WTC11 (cell line): ENCODE measurements at places on chromosomes 4 and X. TPM values are rescaled to one million over a fixed set of nuclear protein-coding genes. Genes with fewer than 3 reads are reported as not detected.

MID1IP1 gene
- 118 to 132 TPM (median 131 TPM) in 3 replicates for total RNA-seq

CTAG2 gene
- total RNA-seq, result not detected in 3 replicates

BEX1 gene
- 45.2 to 49.3 TPM (median 46.8 TPM) in 3 replicates for total RNA-seq

USP17L12 gene
- total RNA-seq, result not detected in 3 replicates

VCX3A gene
- 0.25 to 0.76 TPM (median 0.55 TPM) in 3 replicates for total RNA-seq

SOWAHD gene
- total RNA-seq, result 3.6 to 5.0 TPM (median 4.3 TPM) in 3 replicates

TRAM1L1 gene
- 2.0 to 2.5 TPM (median 2.3 TPM) in 3 replicates for total RNA-seq

GPR82 gene
- total RNA-seq, result not detected in 3 replicates

HAUS3 gene
- total RNA-seq, result 11.9 to 14.7 TPM (median 12.4 TPM) in 3 replicates

SYTL5 gene
- 0.25 to 0.39 TPM (median 0.26 TPM) in 3 replicates for total RNA-seq

RBMX2 gene
- 20.7 to 23.4 TPM (median 21.2 TPM) in 3 replicates for total RNA-seq

LCORL gene
- 19.9 to 22.3 TPM (median 21.8 TPM) in 3 replicates for total RNA-seq

HGFAC gene
- total RNA-seq, result 0.20 to 0.76 TPM (median 0.48 TPM) in 3 replicates

DNA sequence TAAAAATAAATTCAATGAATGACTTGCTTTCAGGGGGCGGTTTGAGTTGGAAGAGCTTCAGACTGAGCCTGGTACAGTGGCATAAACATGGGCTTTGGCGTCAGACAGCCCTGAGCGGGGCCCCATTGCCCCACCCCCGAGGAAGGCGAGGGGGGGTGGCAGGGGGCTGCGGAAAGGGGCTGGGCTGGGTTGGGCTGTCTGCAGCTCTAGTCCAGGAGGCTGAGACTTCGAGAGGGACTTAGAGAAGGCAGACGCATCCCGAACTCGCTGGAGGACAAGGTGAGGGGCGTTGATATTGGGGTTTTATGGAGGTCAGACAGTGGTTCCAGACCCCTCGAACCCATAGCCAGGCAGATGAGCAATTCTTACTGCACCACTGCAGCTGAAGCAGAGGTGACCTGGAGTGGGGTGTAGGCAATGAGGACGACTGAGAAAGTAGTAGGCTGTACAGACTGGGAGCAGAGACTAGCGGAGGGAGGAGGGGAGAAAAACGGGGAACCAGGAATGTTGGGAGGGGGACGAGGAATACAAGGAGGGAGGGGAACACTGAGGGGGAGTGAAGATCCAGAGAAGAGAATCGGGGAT, at the start of gene MAGED2:
Gene MAGED2 (plus strand): TSS at position 222 of the 585 bp plus-strand sequence. CDS start 1,587 bp downstream, outside the sequence.
- H3K36me3 ChIP-seq, result peaks cover 19% of the 10 kb centered on the region
- peaks cover 6% of the 10 kb centered on the region for H3K27me3 ChIP-seq
- peaks cover 28% of the 10 kb centered on the region for H3K4me1 ChIP-seq
- peak; percentile 27 for DNase-seq

DNA sequence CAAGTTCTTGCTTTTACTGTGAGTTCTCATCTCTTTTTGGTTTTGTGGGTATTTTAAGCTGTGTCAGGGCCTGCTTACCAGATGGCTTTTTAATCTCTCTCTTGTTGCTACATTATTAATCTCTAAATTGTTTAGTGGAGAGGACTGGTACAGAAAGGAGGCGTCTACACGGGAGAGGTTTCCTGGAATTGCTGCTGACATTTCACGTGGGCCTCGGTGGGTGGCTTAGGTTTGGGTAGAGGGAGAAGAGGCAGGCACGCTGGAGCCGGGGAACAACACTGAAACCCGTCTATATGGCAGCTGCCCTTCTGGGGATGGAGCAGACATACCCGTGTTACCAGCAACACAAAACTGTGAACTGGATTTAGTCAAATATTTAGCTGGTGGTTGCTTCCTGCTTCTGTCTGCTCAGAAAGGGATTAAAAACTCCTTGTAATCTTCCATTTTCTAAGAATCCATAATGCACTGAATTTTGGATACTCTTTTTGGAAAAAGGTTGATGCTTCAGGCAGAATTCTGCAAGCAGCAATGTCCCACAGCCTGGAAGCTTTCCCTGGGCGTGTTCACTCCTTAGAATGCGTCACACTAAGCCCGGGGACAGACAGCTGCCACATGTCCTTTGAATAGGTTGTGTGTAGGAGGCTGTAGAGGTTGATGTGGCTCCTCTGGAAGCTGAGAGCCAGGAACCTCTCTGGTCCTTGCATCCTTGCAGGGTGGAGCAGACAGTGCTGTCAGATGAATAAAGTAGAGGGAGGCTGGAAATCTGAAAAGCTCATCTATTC, 199.8 kb upstream of the GATB start:
- H3K36me3 ChIP-seq, result no peaks in the 10 kb centered on the region
- H3K27ac ChIP-seq, result no peak overlapping the region
- no peaks in the 10 kb centered on the region for H3K27me3 ChIP-seq
- H3K4me3 ChIP-seq, result no peak overlapping the region

DNA sequence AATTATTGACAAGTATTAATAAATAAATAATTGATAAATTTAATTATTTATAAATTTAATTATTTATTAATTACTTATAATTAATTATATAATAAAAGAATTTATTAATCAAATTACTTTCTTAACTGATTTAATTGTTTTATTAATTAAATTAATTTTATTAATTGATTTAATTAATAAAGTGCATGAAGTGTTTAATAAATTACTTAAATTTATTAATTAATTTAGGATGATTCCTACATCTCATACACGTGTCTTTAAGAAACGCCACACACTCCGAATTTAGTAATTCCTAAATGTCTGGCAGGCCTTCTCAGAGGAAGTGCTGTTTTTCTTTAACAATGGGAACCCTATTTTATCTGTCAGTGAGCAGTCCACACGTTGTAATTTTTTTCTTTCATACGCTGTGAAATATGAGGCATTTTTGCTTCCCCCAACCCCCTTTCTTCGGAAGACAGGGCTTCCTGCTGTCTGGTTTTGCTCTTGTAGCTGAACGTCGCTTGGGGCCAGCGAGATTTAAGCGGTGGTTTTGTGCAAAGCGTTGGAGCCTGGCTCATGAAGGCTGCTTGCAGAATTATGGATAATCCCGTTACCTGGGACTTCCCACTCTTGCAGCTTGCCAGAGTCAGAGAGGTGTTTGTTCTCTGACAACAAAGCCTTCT, 46.8 kb downstream of the CRLF2 start:
- H3K27ac ChIP-seq, result no peak overlapping the region
- peaks cover 33% of the 10 kb centered on the region for H3K4me1 ChIP-seq
- no peak for DNase-seq
- peaks cover 9% of the 10 kb centered on the region for H3K36me3 ChIP-seq

DNA sequence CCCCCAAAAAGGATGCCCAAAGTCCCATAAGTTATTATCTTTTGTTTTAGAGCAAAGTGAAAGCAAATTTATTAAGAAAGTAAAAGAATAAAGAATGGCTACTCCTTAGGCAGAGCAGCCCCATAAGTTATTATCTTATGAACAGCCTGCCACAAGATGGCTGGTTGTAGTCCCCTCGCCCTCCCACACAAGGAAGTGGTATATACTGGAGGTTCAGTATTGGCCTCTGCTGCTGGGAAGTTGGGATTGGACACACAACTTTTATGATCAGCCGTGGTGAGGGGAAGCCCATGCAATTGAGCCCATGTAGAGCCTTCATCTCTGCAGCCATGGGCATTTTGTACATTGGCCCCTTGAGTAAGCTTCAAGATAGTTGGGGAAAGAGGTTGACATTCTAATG, 8.0 kb upstream of the SMIM10 start:
- no peaks in the 10 kb centered on the region for H3K4me1 ChIP-seq
- no peak overlapping the region for H3K27ac ChIP-seq
- no peaks in the 10 kb centered on the region for H3K36me3 ChIP-seq
- no peak for DNase-seq
- H3K27me3 ChIP-seq, result no peaks in the 10 kb centered on the region; the same call in 1 of the 2 replicates

GRCh38 chr4:73998040-73999011, at the start of gene CXCL5:
Gene CXCL5, minus strand, starts transcription at chr4:73998677. Its CDS starts 96 bp downstream, at chr4:73998581.
- peaks cover 23% of the 10 kb centered on the region for H3K27me3 ChIP-seq
- H3K36me3 ChIP-seq, result peaks cover 12% of the 10 kb centered on the region
- peak; percentile 75 for DNase-seq
- peaks cover 39% of the 10 kb centered on the region for H3K4me1 ChIP-seq

GRCh38 chr4:38634047-38634759, 29.8 kb upstream of the KLF3 start:
- H3K36me3 ChIP-seq, result no peaks in the 10 kb centered on the region
- no peak for DNase-seq
- H3K4me1 ChIP-seq, result peaks cover 6% of the 10 kb centered on the region

- no peak for DNase-seq
- H3K27me3 ChIP-seq, result no peaks in the 10 kb centered on the region
- H3K27ac ChIP-seq, result no peak overlapping the region
- H3K4me3 ChIP-seq, result no peak overlapping the region
- no peaks in the 10 kb centered on the region for H3K36me3 ChIP-seq
Observed at GRCh38 chr4:34664051-34664450, 1580.3 kb downstream of the ARAP2 start.

DNA sequence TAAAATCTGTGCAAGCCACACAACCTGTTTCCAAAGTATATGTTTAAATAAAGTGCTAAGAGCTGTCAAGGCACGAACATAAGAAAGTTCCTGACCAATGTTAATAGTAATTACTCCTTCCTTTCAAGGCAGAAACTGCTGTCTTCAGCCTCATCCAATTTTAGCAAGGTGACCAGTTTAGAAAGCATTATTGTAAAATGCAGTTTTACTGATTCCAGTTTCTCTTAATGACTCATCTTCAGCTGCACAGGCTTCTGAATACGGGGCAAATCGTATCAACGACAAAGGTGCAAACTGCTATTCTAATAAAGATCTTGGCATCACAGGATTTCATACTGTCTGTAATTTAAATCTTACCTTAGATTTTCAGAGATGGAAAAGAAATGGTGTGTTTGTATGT, 87.5 kb downstream of the PPP3CA start:
- no peak overlapping the region for H3K27ac ChIP-seq
- DNase-seq, result no peak
- no peaks in the 10 kb centered on the region for H3K27me3 ChIP-seq
- no peaks in the 10 kb centered on the region for H3K36me3 ChIP-seq
- H3K4me1 ChIP-seq, result peaks cover 73% of the 10 kb centered on the region

DNA sequence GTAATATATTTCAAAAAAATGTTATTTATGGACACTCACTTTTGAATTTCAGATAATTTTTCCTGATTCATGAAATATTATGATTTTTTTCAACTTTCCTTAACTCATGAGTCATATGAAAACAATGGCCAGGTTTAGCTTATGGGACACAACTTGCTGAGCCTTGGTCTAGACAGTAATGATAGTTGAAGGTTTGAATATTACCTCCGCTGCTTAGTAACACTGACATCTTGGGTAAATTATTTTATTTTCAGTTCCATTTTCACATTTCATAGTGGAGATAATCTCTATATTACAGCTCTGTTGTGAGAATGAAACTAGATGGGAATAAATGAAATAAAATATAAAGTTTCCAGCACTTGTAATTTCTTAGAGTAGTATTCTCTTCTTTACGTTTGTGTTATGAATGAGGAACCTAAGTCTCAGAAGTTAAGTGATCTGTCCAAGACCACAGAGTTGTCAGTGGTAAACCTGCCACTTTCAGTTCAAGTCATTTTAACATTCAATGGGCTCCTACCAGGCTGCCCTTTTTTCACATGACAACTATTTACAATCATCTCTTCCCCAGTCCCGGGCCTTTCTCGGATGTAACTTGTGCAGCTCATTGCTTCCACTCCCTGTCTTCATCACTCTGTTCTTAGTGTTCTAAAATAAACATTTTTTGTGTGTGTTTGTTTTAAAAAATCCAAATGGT, 46.8 kb upstream of the GC start:
- no peak for DNase-seq
- no peak overlapping the region for H3K4me3 ChIP-seq
- H3K4me1 ChIP-seq, result peaks cover 72% of the 10 kb centered on the region
- peaks cover 13% of the 10 kb centered on the region for H3K36me3 ChIP-seq

DNA sequence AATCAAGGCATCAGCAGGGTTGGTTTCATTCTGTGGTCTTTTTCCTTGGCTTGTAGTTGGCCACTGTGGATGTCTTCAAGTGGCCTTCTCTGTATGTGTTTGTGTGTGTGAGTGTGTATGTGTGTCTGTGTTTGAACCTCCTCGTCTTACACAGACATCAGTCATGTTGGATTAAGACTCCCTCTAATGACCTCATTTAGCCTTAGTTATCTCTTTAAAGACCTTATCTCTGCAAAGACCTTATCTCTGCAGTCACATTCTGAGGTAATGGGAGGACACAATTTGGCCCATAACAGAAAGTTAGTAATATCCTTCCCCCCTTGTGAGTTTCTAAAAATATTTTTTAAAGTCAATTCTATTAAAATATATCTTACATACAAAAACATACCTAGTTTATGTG, 126.7 kb downstream of the EMCN start:
- H3K4me3 ChIP-seq, result no peak overlapping the region
- no peaks in the 10 kb centered on the region for H3K27me3 ChIP-seq
- no peaks in the 10 kb centered on the region for H3K4me1 ChIP-seq
- no peak for DNase-seq
- no peak overlapping the region for H3K27ac ChIP-seq

- peaks cover 27% of the 10 kb centered on the region for H3K4me1 ChIP-seq
- no peaks in the 10 kb centered on the region; the same call in 1 of the 2 replicates for H3K36me3 ChIP-seq
- DNase-seq, result no peak
- no peak overlapping the region for H3K4me3 ChIP-seq
Observed at GRCh38 chr4:189088780-189089179, 851.9 kb upstream of the FRG1 start.

- peaks cover 61% of the 10 kb centered on the region for H3K4me1 ChIP-seq
- H3K36me3 ChIP-seq, result no peaks in the 10 kb centered on the region
- H3K4me3 ChIP-seq, result peak overlapping the region; percentile 73
- H3K27me3 ChIP-seq, result peaks cover 49% of the 10 kb centered on the region
- DNase-seq, result peak; percentile 75
Observed at GRCh38 chr4:140252742-140253555, 99.0 kb upstream of the MAML3 start.

DNA sequence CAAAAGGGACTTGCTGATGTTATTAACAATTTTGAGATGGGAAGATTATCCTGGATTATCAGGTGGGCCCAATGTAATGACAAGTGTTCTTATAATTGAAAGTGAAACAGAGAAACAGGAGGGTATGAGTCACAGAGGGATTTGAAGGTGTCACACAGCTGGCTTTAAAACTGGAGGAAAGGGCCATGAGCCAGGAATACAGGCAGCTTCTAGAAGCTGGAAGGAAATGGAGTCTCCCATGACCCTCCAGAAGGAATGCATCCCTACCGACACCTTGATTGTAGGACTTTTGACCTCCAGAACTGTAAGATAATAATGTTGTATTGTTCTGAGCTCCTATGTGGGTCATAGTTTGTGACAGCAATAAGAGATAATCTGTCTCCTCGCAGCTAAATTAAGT, 98.0 kb upstream of the STIM2 start:
- peaks cover 9% of the 10 kb centered on the region for H3K4me1 ChIP-seq
- no peak overlapping the region for H3K27ac ChIP-seq
- no peaks in the 10 kb centered on the region for H3K27me3 ChIP-seq
- no peak overlapping the region for H3K4me3 ChIP-seq

GRCh38 chr4:110231869-110232268, 33.5 kb upstream of the ELOVL6 start:
- no peaks in the 10 kb centered on the region for H3K36me3 ChIP-seq
- no peaks in the 10 kb centered on the region for H3K4me1 ChIP-seq
- no peak for DNase-seq
- H3K27ac ChIP-seq, result no peak overlapping the region
- H3K27me3 ChIP-seq, result no peaks in the 10 kb centered on the region

DNA sequence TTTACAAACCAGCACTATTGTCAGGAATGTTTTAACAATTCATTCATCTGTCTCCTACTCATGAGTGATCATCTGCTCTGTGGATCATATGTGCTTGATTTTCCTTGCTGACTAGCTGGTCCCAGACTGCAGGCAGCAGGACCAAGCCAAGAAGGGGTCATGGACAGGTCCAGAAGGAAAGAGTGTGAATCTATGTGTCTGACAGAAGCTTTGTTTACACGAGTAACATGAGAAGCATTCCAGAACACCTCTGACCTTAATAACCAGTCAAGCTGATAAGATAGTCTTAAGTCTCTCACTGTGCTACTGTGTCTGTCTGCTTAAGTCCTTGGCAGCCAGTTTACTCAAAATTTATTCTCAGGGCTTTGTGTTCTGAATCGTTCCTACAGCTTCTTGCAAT, 39.0 kb downstream of the GUCY1A1 start:
- no peak overlapping the region for H3K4me3 ChIP-seq
- no peaks in the 10 kb centered on the region for H3K36me3 ChIP-seq
- H3K27ac ChIP-seq, result no peak overlapping the region
